Placental epithelial cell (primary cell): ENCODE measurements at places on chromosomes 4 and X. TPM values are rescaled to one million over a fixed set of nuclear protein-coding genes. Genes with fewer than 3 reads are reported as not detected.

The EIF1AX gene
- total RNA-seq = 31.0 and 32.4 TPM in 2 replicates

The KLHL4 gene
- total RNA-seq = 16.1 and 49.2 TPM in 2 replicates

The TASL gene
- total RNA-seq = not detected in 2 replicates

The RIPPLY1 gene
- not detected in 2 replicates for total RNA-seq

The PHF8 gene
- total RNA-seq = 17.1 and 18.1 TPM in 2 replicates

The TLR8 gene
- total RNA-seq = under 0.01 TPM in 1 of 2 replicates, not detected in the other

The SLC9A7 gene
- under 0.01 TPM in 2 replicates for total RNA-seq

The SLC9B2 gene
- 7.5 and 11.8 TPM in 2 replicates for total RNA-seq

The KDR gene
- total RNA-seq = 0.33 and 16.1 TPM in 2 replicates

The TRIM60 gene
- total RNA-seq = not detected in 2 replicates

The PAK3 gene
- not detected in 2 replicates for total RNA-seq

The NRK gene
- 6.1 and 20.8 TPM in 2 replicates for total RNA-seq

The CPLX1 gene
- total RNA-seq = not detected in 2 replicates

The NKX3-2 gene
- total RNA-seq = 0.39 and 0.43 TPM in 2 replicates

The ADAMTS3 gene
- 0.39 and 0.54 TPM in 2 replicates for total RNA-seq

The ARX gene
- not detected in 2 replicates for total RNA-seq

The TMPRSS11B gene
- total RNA-seq = 1.2 and 1.4 TPM in 2 replicates

The PORCN gene
- 73.0 and 246 TPM in 2 replicates for total RNA-seq

The ABCB7 gene
- total RNA-seq = 22.8 and 23.1 TPM in 2 replicates

The IL2 gene
- not detected in 2 replicates for total RNA-seq

The TMEM35A gene
- not detected in 2 replicates for total RNA-seq

The HSFX2 gene
- not detected in 2 replicates for total RNA-seq

The HSD17B13 gene
- not detected in 2 replicates for total RNA-seq

The CENPVL1 gene
- total RNA-seq = not detected in 2 replicates

The NUDT10 gene
- total RNA-seq = 0.39 TPM in 1 of 2 replicates, not detected in the other

The S100P gene
- 1.2 TPM in 1 of 2 replicates, not detected in the other for total RNA-seq

The DHRSX gene
- total RNA-seq = 12.3 and 18.5 TPM in 2 replicates

The NOP14 gene
- 14.1 and 18.2 TPM in 2 replicates for total RNA-seq

The PRSS12 gene
- under 0.01 TPM in 1 of 2 replicates, not detected in the other for total RNA-seq

The NEIL3 gene
- total RNA-seq = 2.6 and 4.3 TPM in 2 replicates

The SMIM31 gene
- total RNA-seq = not detected in 2 replicates

The XKRX gene
- 0.79 TPM in 1 of 2 replicates, not detected in the other for total RNA-seq

The STPG2 gene
- total RNA-seq = 0.76 and 1.2 TPM in 2 replicates

The POU4F2 gene
- total RNA-seq = not detected in 2 replicates

The PNMA3 gene
- not detected in 2 replicates for total RNA-seq

The PRR32 gene
- not detected in 2 replicates for total RNA-seq

The CDKL2 gene
- 0.79 and 0.87 TPM in 2 replicates for total RNA-seq

The FAM53A gene
- 0.98 and 1.6 TPM in 2 replicates for total RNA-seq

The SATL1 gene
- total RNA-seq = under 0.01 and 0.11 TPM in 2 replicates

The RAI2 gene
- total RNA-seq = not detected in 2 replicates

The SYTL5 gene
- 0.39 and 0.43 TPM in 2 replicates for total RNA-seq

The CXCR3 gene
- 0.11 TPM in 1 of 2 replicates, not detected in the other for total RNA-seq

The DRD5 gene
- total RNA-seq = not detected in 2 replicates

The CXorf38 gene
- 7.1 and 8.1 TPM in 2 replicates for total RNA-seq
